Frontal cortex (tissue), 4 donors: ENCODE measurements at places on chromosomes 5 and 9.

DNA sequence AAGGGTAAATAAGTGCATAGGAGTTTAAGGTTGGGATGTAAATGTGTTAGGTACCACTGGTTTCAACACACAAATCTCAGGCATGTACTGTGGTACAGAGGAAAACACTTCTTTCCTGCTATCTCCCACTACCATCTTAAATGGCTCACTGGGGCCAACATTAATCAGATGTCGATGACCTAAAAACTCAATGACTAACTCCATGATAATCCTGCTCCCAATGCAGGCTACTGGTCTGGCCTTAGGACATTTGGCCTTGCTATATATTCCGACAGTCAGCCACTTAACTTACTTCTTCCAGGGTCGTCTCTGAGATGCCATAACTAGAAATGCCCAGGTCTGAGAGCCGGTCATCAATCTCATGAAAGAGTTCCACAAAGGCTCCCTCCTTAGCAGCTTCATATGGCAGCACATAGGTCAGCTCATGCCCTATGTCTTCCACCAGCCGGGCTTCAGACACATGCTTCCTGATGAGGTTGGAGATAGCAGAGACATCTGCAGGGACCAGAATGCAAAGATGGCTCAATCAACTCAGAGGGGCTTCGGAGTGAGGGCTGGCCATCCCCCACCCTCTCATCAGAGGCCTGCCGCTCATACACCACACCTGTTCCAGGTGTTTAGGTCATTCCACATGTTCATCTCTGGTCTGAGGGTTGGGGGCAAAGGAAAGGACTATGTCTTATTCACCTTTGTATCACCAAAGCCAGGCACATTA lies 52.1 kb downstream of the NIPSNAP3B start:
- no peak for DNase-seq

DNA sequence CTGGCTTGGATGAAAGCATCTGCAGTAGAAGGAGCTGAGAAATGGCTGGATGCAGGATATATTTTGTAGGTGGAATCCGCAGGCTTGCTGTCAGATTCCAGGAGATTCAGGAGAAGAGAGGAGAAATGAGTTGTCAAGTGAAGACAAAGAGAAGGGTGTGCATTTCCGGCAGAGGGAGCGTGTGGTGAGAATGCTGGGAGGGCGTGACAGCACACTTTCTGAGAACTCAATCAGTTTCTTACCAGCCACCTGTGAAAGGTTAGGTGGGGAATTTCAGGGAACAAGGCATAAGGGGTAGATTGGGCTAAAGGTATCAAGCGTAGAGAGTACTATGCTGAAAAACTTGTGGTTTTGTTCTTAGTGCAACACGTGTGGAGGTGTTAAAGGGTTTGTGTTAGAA lies 199.3 kb upstream of the ANKH start:
- no peak for DNase-seq

DNA sequence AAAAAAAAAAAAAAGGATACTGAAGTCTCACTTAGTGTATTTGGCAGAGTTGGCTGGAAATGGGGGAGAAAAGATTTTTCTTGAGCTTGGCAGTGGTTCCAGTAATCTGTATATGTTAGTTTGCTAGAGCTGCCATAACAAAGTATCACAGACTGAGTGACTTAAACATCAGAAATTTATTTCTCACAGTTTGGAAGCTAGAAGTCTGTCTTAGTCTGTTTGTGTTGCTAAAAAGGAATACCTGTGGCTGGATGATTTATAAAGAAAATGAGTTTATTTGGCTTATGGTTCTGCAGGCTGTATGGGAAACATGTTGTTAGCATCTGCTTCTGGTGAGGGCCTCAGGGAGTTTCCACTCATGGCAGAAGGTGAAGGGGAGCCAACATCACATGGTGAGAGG lies 89.6 kb upstream of the CEP78 start:
- DNase-seq: no peak

- DNase-seq: no peak
Observed at GRCh38 chr5:136042665-136043121, 13.9 kb downstream of the TGFBI start.

- DNase-seq: no peak
Observed at GRCh38 chr5:40685193-40685592, 5.5 kb downstream of the PTGER4 start.

DNA sequence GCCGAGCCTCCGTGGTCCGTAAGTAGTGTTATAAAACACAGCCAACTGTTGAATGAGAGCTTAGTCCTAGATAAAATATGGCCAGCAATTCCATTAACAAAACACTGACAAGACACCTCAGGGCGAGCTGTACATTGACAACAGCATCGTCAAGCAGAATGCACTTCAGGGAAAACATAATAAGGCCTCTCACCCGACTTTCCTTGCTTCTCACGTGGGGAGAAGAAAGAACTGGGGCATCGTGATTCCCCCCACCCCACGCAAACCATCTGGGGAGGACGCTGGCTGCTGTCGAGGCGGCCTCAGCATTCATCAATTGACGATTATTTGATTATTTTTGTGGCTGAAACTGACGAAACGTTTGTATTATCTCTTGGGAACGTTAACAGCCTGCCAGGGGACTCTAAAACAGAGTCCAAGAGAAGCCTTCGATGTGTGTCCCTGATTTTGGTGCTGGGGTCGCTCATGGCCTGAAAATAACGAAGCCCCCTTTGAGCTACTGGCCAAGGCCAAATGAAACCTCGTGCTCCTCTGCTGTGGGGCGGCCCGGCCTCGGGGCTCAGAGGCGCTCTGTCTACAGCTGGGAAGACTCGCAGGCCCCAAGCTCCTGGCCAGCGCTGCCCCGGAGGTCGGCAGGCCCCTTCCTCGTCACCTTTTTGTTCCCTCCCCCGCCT lies 464 bp downstream of the GDF9 start:
- DNase-seq: no peak

DNA sequence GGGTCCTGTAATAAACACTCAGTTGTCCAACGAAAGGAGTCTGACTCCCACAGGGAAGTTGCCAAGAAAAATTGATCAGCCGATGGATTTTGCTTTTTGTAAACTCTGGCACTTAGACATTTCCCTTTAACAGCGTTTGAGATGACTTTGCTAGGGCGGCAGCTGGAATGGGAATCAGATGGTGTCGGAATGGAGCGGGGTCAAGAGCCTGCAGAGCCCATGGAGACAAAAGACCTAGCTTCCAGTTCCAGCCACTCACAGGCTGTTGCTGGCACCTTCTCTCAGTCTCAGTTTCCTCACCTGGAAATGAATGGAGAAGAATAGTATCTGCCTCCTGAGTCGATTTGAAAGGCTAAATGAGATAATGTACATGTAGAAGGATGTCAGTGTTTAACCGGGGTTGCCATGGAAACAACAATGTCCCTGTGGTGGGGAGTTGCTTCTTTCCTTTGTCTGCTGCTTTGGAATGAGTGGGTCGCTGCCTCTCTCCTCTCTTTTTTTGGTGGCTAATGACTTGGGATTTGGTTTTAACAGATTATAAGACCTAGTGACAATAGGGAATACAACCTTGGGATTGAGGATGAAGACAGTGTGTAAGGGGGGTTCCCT lies 137.4 kb downstream of the GAS1 start:
- no peak for DNase-seq

DNA sequence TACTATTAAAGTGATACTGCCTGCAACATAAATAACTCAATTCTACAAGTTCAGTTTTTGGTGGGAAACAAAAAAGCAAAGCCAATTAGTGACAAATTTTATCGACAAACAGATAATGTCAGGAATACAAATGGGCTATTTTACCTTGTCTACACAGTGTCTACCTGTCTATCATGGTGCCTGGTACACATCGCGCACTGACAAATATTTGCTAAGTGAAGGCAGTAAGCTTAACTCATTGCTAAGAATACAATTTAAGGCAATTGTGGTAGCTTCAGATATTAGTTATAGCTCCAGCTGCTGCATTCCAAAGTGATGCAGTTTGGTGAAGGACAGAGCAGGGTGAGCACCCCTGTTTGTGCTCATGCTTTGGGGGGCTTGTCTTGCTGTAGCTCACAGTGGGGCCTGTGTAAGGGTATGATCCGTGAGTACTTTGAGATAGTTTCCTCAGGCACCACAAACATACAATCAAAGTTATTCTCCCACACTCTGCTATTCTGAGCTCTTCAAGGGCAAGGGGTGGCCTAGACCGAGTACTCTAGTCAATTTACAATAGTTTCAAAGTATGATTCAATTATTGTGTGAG lies 24.7 kb downstream of the ELL2 start:
- no peak for DNase-seq

- no peak for DNase-seq
Observed at GRCh38 chr5:149486726-149487635, 64.3 kb downstream of the CSNK1A1 start.

GRCh38 chr5:107665036-107665570 lies 5.6 kb downstream of the EFNA5 start:
- DNase-seq: no peak

GRCh38 chr9:136243631-136244030 lies 2.0 kb downstream of the QSOX2 start:
- DNase-seq: no peak

GRCh38 chr9:115671236-115671962 lies 482.2 kb upstream of the PAPPA start:
- no peak for DNase-seq

- DNase-seq: no peak
Observed at GRCh38 chr5:58871648-58872242, 288.9 kb downstream of the RAB3C start.

- DNase-seq: no peak
Observed at GRCh38 chr5:56751572-56752313, 63.6 kb upstream of the MAP3K1 start.

GRCh38 chr5:159975462-159976019 lies 33.4 kb upstream of the TTC1 start:
- no peak for DNase-seq

- no peak for DNase-seq
Observed at GRCh38 chr5:139955053-139955605, 88.0 kb downstream of the NRG2 start.

DNA sequence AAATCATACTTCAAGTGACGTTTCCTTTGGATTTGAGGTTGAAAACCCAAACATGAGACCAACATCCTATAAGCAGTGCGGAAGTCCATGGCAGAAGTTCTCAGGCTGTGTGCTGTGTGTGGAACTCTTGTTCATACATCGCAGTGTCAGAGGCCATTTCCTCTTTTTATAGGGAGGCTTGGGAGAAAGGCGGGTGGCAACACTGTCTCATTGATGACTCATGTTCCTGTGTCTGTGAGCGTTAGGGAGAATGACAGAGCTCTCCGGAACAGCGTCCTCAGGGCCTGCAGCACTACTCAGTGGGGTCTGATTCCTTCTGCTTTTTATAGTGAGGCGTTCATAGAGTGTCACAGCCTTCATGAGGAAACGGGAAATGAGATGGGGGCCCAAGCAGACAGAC lies 98.8 kb upstream of the BASP1 start:
- DNase-seq: no peak

DNA sequence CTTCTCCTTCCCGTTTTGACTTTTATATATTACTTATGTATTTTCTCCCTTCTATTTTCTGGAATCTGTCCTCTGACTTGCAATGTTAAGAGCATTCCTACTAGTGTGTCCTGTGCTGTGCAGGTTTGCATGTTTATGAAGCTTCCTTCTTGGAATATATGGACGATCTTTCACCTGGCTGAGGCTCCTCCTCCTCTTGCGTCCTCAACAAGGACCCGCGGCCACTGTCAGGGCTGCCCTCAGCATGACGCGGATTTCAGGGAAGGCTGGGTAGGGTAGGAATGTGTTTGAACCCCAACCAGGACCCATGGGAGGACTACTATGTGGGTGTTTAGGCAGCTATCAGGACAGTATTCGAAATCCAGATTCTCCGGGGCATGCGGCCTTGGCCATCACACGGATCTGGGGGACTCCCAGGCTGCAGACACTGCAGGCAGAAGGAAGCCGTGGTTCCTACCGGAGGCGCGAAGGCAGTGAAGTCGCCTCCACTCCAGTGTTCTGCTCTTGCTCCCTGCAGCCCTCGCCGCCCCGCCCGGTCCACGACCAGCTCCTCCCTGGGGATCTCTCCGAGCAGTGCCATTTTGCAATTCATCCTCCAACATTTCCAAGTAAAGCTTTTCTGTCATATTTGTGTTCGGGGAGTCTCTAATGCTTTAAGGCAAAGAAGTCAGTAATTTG lies 37.0 kb upstream of the OSMR start:
- no peak for DNase-seq

- DNase-seq: no peak
Observed at GRCh38 chr5:171783051-171783450, 2.6 kb upstream of the SMIM23 start.

- DNase-seq: no peak
Observed at GRCh38 chr9:4116071-4116581, 183.7 kb downstream of the GLIS3 start.

DNA sequence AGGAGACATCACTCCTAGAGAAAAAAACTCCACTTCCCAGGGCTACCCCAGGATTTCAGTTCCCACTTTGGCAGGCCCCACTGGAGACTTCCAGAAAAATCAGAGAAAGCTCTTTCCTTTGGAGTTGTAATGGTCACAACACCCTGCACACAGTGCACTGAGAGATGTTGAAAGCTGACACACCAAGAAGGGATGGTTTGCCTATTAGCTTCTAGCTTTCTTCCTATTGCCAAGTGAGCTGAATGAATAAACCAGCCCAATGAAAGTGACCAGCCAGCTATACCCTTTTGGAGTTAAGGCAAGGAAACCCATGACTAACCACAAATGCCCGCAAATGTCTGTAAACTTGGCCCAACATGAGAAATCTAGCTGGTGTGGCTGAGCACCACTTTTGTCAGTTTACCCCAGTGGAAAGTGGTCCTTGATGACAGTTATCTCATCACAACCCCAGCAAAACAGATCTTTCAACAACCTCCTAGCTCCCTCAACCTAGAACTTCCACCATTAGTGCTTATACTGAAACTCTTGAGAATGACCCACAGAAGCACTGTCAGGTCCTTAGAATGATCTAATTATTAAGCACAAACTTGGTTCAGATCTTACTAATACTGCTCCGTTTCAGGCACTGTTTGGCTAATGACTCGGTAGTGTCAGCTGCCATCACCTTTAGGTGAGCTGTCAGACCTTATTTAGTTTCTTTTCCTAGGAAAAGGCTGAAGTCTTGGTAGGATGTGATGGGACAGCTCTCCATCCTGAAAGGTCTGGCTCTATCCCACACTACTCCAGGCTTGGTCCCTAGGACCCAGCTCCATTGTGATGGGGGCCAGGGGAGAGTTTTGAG lies 11.2 kb downstream of the IRF1 start:
- DNase-seq: no peak

GRCh38 chr9:131656356-131657036 lies 83.4 kb downstream of the RAPGEF1 start:
- no peak for DNase-seq

GRCh38 chr5:139964266-139964993 lies 78.7 kb downstream of the NRG2 start:
- DNase-seq: no peak

DNA sequence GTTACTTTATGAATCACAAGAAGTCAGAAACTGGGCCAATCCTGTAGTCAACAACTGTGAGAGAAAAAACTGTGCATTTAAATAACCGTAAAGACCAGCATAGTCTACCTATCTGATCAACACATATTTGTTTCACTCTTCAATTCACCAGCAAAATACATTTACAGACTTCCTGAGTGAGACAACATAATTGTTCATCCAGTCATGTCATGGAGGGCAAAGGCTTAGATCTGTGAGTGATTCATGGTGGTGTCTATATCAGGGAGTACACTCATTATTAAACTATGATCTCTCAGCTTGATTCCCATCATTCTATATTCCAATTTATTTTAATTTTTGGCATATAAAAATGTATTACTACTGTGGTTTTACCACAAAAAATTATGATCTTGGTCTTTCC lies 694.6 kb downstream of the DNAH5 start:
- DNase-seq: no peak
